Activated naive CD4-positive, alpha-beta T cell (primary cell): ENCODE measurements at places on chromosomes 7 and 10.

GRCh38 chr10:44024356-44025116 is 360.4 kb downstream of the CXCL12 start:
- no peak for DNase-seq

DNA sequence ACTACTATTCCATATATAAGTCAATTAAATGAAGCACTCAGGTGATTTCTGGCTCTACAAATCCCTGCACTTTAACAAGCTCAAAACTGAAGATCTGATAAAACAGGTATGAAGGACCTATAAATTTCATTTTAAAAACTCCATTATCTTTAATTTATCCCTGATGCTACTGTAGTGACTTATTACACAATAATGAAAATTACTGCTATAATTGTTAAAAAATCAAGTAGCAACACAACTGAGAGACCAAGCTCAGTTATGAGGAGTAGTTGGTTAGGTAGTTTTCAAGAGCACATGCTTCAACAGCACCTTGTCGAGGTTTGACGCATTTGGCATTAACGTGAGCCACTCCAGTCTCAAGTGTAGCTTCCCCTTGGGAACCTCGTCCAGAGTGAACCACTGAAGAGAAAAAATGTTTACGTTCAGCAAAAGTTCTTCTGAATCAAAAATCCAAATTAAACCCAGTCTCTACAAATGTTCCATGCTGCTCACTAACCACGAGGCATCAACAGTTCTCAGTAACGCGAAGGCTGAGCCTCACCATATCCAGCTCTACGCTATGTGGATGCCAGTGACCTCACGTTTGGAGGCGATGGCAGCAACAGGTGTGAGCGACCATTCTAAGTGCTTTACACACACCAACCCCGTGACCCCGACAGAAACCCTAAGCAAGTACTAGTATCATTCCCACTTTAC is 55.3 kb upstream of the NCAPG2 start:
- DNase-seq: no peak

DNA sequence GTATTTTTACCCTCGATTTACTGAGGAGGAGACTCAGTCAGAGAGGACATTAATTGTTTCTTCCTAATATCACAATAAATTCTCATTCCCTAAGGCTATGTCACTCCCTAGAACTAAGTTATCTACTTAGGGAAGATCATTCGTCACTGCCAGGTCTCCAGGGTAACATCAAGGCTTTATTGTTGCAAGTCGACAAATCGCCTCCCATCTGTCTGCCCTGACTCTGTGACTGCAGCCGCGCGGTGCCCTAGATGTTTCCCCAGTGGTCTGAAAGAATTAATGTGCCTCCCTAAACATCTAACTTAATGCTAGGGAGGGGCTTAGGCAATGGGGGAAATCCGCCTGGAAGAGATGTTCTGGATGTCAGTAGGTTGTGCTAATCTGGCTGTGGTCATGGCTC is 558.8 kb upstream of the C7orf33 start:
- no peak for DNase-seq

DNA sequence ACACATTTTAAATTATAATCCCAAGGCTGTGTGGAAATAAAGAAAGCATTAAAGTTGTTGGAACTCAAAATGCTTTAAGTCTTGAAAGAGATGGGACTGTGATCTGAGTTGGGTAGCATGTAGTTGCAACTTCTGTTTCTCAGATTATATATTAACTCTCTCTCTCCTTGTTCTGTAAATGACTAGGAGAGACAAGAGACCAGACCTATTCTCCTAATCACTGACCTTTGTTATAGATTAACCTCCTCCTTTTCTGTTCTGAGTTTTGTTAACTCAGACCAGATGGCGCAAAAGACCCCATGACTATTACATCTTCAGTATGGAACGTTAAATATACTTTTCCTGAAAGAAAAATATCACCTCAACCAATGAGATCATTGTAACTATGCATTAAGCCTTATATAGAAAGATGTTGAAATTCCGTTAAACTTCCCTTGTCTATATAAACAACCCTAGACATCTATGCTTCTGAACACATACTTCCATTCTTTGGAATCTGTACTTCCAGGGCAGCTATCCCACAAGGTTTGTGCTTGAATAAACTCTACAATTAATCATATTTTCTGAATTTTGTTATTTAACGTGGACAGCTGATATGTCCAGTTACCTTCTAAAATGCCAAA is 143.5 kb upstream of the TRIM24 start:
- DNase-seq: no peak

DNA sequence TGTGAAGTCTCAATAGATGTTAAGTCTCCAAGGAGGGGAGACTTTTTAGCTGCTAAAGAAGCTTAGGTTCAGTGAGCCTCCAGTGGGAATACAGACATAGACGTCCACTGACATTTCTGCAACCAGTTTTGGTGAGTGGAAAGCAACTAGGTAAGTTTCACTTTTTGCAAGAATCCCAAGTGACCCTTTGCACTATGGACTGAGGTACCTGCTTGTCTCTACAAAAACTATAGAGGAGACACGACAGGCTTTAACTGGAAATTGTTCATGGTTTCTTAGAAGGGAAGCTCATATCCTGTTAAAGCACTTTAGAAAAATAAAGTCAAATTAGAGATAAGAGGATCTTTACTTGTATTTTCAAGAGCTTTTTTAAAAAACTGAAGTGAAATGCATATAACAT is 38.6 kb downstream of the GBF1 start:
- DNase-seq: no peak

DNA sequence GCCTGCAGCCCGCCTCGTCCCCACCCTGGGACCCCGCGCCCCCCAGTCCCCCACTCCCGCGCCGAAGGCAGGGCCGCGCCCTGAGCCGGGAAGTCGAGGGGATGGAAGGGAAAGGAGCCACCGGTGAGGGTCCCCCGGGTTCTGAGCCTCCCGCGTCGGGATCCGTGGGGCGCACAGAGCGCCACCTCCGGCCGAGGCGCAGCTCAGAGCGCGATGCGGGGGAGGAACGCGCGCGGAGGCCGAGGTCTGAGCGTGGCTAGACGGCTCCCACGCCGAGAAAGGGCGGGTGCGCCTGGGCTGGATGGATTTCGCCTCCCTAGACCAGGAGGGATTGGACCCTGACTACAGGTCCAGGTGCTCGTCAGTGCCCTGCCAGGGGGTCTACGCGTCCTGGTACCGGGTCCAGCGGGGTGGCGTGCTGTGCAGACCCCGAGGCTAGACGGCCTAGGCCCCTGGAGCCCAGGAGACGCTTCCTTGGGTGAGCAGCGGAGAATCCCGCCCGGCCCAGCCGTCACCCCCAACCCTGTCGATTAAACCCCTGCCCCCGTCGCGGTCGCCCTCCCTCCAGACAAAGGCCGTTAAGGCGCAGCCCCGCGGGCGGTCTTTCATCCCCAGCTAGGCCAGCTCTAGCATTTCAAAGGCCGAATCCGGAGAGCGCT is 986 bp upstream of the PDGFA start:
- DNase-seq: no peak
